Endothelial cell of coronary artery (primary cell): ENCODE measurements at places on chromosomes 5 and 9. TPM values are rescaled to one million over a fixed set of nuclear protein-coding genes. Genes with fewer than 3 reads are reported as not detected.

Gene CARTPT
- not detected in 2 replicates for total RNA-seq

Gene CDH18
- total RNA-seq = under 0.01 and 0.18 TPM in 2 replicates

Gene SH3TC2
- total RNA-seq = 3.2 and 6.0 TPM in 2 replicates

Gene RBM18
- total RNA-seq = 6.7 and 7.4 TPM in 2 replicates

Gene SLC34A1
- not detected in 2 replicates for total RNA-seq

Gene PCDHGA2
- total RNA-seq = 0.90 and 3.0 TPM in 2 replicates

Gene ROPN1L
- total RNA-seq = 0.28 and 0.45 TPM in 2 replicates

Gene C5orf34
- total RNA-seq = 3.1 and 3.6 TPM in 2 replicates

Gene CFAP77
- total RNA-seq = 0.09 TPM in 1 of 2 replicates, not detected in the other

Gene PPP2R2B
- total RNA-seq = not detected in 2 replicates

Gene HSPA9
- total RNA-seq = 227 and 290 TPM in 2 replicates

Gene CCDC180
- total RNA-seq = 0.56 and 1.1 TPM in 2 replicates

Gene SPINK6
- not detected in 2 replicates for total RNA-seq

Gene CDC25C
- total RNA-seq = 1.3 and 6.6 TPM in 2 replicates

Gene PGGT1B
- 20.4 and 21.9 TPM in 2 replicates for total RNA-seq

Gene C9orf153
- 0.09 and 0.28 TPM in 2 replicates for total RNA-seq

Gene FYB1
- total RNA-seq = not detected in 2 replicates

Gene FAM174A
- 17.8 and 26.4 TPM in 2 replicates for total RNA-seq

Gene CTNND2
- not detected in 2 replicates for total RNA-seq

Gene CCDC183
- total RNA-seq = under 0.01 and 1.1 TPM in 2 replicates

Gene ST6GALNAC4
- total RNA-seq = 38.7 and 46.9 TPM in 2 replicates

Gene GGTA1
- 0.18 and 0.19 TPM in 2 replicates for total RNA-seq

Gene FOXD4L6
- total RNA-seq = under 0.01 TPM in 1 of 2 replicates, not detected in the other
